Midbrain (tissue), 1 donor: ENCODE measurements at places on chromosomes 7 and 10.
A peak's percentile ranks its signal among the peaks of the same experiment; 100 is the strongest.

GRCh38 chr10:26527018-26527417 is 88.9 kb downstream of the APBB1IP start:
- DNase-seq, result no peak

DNA sequence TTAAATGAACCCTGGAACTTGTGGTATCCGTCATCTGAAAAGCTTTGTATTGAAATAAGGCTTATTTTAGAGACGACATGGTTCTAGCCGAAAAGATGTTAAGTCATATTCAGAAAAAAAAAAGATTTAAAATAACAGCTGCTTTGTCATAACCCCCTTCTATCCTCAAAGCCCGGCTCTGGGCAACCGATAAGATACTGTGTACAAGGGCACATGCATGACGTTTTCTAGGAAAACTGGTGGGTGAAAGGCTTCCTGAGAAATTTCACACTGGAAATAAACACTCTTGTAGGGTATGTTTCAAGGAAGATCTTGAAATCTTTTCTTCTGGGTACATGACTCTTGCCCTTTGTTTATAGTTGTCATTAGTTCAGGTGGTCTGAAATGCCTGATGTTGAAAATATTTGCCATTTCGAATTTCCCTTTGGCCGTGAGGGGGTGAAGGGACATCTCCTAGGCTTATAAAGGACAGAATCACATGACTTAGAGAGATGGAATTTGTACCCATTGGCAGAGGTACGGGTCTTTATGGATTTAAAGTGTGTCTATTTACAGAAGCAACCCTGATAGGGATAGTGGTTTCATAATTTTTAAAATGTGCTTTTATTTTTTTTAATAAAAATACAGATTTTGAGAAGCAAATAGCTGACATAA is 232.5 kb downstream of the PTEN start:
- no peak for DNase-seq

- peak; percentile 57 for DNase-seq
Measured at GRCh38 chr7:77415823-77416620, at the start of gene GSAP. Gene GSAP, minus strand, starts transcription at chr7:77416349. Its CDS starts 28 bp downstream, at chr7:77416321.

GRCh38 chr7:132518102-132518838 is 58.0 kb downstream of the PLXNA4 start:
- DNase-seq, result no peak

- DNase-seq, result no peak
Measured at GRCh38 chr7:135911099-135911498, 66.1 kb downstream of the MTPN start.

DNA sequence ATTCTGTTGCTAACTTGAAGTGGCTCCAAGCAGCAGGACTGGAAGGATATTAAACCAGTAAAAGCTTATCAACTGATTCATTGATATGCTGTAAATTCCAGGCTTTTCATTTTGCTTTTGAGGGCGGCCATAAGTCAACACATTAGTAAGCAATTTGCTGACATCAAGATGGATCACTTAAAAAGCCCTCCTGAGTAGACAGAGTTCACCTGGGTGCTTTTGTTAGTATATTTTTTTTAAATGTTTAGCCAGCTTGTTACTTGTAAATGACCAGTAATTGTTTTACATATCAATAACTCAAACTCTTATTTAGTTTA is 26.5 kb downstream of the RNF32 start:
- DNase-seq, result no peak

GRCh38 chr10:51031950-51032349 is 42.3 kb upstream of the PRKG1 start:
- no peak for DNase-seq

DNA sequence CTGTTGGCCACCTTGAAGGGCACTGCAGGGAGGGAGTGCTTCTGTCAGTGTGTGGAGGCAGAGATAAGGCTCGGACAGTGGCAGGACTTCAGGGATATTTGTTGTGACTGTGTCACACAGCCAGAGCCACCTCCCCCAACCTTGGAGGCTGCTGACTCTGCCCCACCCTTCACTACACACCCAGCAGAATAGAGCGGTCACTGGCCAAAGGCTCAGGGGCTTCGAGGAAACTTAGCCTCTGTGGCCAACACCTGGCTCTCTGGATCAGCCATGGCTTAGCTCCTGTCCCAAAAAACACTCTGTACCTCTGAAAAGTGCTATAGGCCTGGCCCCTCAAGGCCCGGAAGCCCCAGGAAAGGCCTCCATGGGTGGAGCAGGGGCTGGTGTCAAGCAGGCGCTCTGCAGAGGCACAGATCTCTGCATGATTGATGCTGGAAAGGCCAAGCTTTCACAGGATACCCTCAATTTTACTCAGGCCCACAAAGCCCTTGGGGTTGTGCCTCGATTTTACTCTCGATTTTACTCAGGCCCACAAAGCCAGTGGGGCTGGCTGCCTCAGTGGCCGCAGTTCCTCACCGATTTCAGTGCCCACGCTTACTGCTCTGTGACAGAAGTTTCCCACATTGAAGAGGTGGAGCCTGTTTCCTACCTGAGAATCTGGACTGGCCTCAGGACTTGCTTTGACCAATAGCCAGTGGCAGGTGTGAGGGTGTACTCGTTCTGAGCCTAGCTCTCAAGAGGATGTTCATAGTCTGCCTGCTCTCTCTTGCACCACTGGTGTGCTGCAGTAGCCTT is 113.2 kb upstream of the GPR26 start:
- DNase-seq, result no peak

- DNase-seq, result no peak
Measured at GRCh38 chr7:156576216-156577058, 64.1 kb upstream of the RNF32 start.

GRCh38 chr10:30454744-30455510 is 20.9 kb downstream of the MAP3K8 start:
- no peak for DNase-seq
